ENCODE measurements at places on chromosomes 13 and 19.

- DNase-seq: no peak
These were observed 10.8 kb upstream of the ZNF799 start for GRCh38 chr19:12411893-12412292.

GRCh38 chr13:60329221-60329923 lies 67.6 kb upstream of the TDRD3 start:
- peak; percentile 90 for DNase-seq

- DNase-seq: no peak
These were observed 41.9 kb downstream of the TBC1D4 start for GRCh38 chr13:75440100-75440499.

GRCh38 chr19:30049846-30050667 lies 108.0 kb downstream of the URI1 start:
- DNase-seq: no peak

DNA sequence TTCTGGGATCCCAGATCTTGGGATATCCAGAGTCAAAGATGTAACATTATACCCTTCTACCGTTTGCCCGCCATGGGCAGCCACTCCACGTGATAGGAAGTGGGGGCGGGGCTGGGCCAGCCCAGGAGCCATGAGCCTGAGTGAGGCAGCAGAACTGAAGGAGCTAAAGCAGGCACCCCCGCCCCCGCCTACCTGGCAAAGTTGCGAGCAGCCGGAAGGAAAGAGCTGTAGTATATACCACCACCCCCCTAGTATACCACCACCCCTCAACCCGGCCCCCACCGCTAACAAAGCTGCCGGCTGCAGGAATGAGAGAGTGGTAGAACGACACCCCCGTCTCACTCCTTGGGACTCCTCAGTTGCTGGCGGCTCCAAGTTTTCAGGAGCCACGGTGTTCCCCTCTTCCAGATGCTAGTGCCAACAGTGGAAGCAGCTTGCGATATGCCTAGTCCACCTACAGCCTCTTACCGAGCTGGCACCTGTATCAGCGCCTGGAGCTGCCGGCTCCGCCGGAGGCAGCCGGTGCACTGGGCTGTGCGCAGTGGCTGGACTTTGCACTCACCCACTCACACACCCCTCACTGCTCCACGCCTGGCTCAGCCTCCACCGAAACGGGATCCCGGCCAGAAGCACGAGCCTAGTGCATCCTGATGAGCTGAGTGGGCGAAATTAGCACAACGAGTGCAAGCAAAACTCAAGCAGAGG lies 230.7 kb upstream of the PRR20A start:
- DNase-seq: no peak

GRCh38 chr19:17156296-17156946 lies 58.7 kb upstream of the USE1 start:
- DNase-seq: no peak

- no peak for DNase-seq
These were observed 716.0 kb upstream of the PCDH20 start for GRCh38 chr13:62131604-62132003.

GRCh38 chr19:29714371-29714952 lies 599 bp downstream of the C19orf12 start:
- DNase-seq: no peak
